ENCODE measurements at places on chromosomes 1 and 21. TPM values are rescaled to one million over a fixed set of nuclear protein-coding genes. Genes with fewer than 3 reads are reported as not detected.

The C4BPA gene
- not detected for total RNA-seq

The HSD3B2 gene
- not detected for total RNA-seq

The DIRAS3 gene
- total RNA-seq, result 0.27 TPM

The TDRD5 gene
- under 0.01 TPM for total RNA-seq

The PTCH2 gene
- total RNA-seq, result 0.27 TPM

GRCh38 chr1:21152423-21153100, 24.1 kb downstream of the EIF4G3 start:
- no peak for DNase-seq

GRCh38 chr21:27827972-27828371, 861.1 kb upstream of the ADAMTS5 start:
- DNase-seq, result no peak

GRCh38 chr1:151689494-151689893, 27.1 kb downstream of the CELF3 start:
- no peak for DNase-seq

DNA sequence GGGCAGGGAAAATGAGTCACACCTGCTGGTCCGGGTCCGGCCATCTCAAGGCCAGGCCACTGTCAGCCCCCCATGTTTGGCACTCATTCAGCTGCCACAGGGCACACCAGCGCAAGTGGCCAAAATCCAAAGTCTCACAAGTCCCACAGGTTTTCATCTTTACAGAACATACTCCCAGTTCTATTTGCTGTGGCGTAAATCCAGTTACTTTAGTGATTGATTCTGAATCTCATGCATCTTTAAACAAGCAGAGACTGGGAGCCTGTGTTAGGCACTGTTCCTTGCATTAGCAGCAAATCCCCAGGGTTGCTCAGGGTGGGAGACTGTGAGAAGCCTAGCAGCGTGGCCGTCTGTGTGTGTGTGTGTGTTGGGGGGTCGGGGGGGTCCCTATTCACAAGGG, 1.1 kb upstream of the SLC2A5 start:
- DNase-seq, result no peak

GRCh38 chr21:41956926-41957729, 3.3 kb upstream of the C2CD2 start:
- no peak for DNase-seq

DNA sequence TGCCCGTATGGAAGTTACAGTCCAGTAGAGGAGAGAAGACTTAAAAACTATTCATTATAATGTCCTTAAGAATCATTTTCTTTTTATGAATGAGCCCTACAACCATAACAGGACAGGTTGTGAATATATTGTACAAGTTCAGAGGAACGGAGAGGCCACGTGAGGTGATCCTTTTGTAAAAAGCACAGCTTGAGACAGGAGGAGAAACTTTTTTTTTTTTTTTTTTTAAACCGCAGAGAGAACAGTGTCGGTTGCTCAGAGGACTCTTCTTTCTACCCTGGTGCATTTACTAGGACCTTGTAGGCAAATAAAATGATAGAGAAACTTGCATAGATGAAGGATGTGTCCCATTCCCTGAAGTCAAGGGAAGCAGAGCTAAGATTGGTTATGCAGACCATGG, 32.1 kb downstream of the DYRK1A start:
- no peak for DNase-seq

- no peak for DNase-seq
Measured at GRCh38 chr1:117201808-117202207, 8.9 kb downstream of the VTCN1 start.
